ENCODE measurements at places on chromosomes 13 and 19.

DNA sequence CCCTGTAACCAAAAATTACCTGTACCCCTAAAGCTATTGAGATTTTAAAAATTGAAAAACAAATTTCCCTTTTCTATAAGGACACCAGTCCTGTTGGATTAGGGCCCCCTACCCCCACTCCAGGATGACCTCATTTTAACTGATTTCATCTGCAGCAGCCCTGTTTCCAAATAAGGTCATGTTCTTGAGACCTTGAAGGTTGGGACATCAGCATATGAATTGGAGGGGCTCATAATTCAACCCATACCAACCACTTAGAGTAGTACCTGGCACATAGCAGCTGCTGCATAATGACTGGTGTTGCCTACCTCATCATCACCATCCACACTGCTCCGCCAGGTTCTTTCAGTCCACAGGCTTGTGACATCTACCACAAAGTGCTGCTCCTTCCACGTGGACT lies 17.6 kb downstream of the ZNF71 start:
- no peak for DNase-seq

GRCh38 chr13:33799950-33800592 lies 17.9 kb upstream of the RFC3 start:
- peak; percentile 74 for DNase-seq

- no peak for DNase-seq
Measured at GRCh38 chr13:67574320-67575233, 344.4 kb upstream of the PCDH9 start.

DNA sequence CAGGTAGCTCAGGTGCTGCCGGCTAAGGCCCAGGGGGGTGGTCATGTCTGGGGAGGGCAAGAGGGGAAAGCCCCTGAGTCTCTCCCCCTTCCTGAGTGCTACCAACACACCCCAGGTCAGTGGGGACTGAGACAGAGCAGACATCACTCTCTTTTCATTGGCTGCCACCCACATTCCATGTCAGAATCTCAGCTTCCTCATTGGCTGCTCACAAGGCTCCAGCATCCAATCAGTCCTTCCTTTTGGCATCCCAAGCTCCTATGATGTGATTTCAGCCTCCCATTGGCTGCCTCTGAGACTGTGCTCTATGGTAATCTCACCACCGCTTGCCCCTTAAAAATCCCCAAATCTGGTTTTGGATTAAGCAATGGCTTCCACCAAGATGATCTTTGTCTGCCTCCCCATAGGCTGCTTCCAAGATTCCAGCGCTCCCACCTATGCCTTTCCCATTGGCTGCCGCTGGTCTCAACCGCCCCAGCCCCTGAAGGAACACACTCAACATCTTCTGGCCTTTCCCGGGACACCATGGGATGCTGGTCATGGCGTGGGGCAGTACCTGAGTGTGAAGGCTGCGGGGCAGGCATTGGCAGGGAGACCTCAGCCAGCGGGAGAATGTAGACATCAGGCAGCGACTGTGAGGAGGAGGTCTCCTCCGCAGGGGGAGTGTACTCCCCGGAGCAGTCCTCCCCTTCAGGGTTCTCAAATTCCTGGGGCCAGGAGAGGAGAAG lies 2.0 kb downstream of the LMTK3 start:
- no peak for DNase-seq

- DNase-seq: no peak
Measured at GRCh38 chr19:44280916-44281315, 21.2 kb downstream of the ZNF233 start.

DNA sequence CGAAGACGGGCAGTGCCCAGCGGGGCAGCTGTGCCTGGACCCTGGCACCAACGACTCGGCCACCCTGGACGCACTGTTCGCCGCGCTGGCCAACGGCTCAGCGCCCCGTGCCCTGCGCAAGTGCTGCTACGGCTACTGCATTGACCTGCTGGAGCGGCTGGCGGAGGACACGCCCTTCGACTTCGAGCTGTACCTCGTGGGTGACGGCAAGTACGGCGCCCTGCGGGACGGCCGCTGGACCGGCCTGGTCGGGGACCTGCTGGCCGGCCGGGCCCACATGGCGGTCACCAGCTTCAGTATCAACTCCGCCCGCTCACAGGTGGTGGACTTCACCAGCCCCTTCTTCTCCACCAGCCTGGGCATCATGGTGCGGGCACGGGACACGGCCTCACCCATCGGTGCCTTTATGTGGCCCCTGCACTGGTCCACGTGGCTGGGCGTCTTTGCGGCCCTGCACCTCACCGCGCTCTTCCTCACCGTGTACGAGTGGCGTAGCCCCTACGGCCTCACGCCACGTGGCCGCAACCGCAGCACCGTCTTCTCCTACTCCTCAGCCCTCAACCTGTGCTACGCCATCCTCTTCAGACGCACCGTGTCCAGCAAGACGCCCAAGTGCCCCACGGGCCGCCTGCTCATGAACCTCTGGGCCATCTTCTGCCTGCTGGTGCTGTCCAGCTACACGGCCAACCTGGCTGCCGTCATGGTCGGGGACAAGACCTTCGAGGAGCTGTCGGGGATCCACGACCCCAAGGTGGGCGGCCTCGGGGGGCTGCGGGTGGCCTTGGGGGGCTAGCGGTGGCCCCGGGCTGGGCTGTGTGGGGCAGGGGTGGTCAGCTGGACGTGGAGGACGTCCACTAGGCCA lies 4.8 kb downstream of the GRIN3B start:
- no peak for DNase-seq
